Fibroblast of upper back skin (primary cell): ENCODE measurements at places on chromosomes 1 and 21.

DNA sequence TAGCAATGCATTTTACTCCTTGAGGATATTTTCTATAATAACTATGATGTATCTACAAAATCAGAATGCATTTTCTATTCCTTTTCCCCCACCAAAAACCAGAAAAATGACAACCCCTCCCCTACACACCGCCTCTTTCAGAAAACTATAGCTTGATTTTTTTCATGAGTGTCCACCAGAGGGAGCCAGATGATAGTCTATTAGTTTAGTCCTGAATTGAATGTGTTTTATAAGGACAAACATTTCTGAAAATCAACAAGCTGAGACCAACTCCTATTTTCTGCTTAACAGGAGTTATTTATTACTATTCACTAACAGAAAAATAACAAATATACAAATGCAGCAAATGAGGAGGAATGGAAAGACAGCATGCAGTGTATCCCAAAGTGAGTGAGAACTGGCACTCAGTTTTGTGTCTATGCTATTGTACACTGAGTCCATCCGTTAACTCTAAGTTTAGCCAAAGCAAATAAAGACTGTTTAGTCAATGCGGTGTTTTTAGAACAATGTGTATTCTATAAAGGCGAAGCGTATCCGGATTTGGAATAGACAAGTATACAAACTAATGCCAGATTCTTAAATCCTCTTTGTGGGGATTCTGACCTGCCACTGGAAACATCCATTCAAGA lies 182.6 kb downstream of the VAV3 start:
- DNase-seq, result peak; percentile 65

GRCh38 chr1:209172286-209172685 lies 411.2 kb upstream of the CAMK1G start:
- no peak for DNase-seq

- no peak for DNase-seq
Observed at GRCh38 chr1:9417695-9418094, 121.6 kb upstream of the SLC25A33 start.

GRCh38 chr1:225926551-225927113 lies 2.6 kb upstream of the PYCR2 start:
- no peak for DNase-seq

DNA sequence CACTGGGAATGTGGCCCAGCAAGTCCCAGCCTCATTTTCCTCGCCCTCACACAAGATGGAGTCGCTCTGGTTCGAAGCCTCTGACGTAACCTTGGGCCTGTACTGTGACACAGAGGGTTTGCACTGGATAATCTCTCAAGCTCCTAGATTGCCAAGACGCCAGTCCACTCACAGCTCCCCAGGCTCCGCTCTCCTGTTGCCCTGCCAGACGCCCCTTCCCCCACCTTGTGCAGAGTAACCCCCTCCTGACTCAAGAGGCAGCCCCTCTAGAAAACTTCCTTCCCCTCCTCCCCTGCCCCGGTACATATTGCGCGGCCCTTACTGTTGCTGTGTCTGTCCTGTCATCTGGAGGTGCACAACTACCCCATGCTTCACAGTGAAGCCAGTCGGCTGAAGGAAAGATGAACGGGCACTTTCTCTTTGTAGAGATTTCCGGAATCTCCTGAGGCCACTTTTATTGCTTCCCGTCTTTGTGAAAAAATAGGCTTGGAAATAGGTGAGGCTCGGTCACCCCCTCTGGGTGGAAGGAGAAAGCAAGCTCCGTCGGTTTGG lies 981 bp upstream of the KIAA1614 start:
- peak; percentile 33 for DNase-seq

GRCh38 chr1:57887964-57888491 lies 464.2 kb upstream of the DAB1 start:
- DNase-seq, result peak; percentile 50

DNA sequence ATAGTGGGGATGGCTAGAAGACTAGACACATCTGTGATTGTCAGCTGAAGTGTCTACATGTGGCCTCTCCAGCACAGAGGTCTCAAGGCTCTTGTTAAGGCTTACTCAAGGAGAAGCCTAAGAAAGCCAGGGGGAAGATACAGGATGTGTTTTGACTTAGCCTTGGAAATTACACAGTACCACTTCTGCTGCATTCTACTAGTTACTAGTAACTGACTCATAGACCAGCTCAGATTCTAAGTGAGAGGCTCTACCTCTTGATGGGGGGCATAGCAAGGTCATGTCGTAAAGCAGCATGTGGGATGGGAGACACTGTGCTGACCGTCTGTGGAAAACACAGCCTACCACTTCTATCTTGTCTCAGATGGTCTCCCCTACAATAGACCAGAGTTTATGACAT lies 99.5 kb downstream of the UBE2U start:
- peak; percentile 72 for DNase-seq

DNA sequence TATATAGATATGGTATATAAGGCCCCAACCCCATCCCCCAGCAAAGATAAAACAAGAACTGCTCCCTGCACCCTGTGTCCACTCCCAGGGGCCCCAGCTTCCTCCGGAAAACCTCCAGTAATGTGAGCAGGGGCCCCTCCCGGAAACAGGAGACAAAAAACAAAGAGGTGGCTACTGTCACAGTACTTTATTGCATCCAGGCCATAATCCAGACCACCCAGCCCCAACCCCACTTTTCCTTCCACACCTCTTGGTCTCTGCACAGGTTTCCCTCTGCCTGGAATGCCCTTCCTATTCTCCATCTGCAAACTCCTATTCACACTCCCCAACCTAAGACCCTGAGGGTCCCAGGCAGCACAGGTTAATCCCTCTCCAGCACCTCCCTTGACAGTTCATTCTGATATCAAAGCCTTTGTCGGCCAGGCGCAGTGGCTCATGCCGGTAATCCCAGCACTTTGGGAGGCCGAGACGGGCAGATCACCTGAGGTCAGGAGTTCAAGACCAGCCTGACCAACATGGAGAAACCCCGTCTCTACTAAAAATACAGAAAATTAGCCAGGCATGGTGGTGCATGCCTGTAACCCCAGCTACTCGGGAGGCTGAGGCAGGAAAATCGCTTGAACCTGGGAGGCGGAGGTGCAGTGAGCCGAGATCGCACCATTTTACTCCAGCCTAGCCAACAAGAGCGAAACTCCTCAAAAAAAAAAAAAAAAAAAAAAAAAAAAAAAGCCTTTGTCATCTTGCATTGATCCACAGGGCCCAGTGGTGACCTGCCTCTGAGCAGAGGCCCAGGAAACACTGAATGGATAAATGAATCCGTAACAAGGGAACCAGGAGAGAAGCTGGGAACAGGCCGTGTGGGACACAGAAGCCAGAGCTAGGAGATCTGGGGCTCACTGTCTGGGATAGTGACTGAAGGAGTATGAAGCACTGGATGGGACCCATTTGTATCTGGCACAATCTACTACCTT lies 2.3 kb upstream of the AUNIP start:
- no peak for DNase-seq

DNA sequence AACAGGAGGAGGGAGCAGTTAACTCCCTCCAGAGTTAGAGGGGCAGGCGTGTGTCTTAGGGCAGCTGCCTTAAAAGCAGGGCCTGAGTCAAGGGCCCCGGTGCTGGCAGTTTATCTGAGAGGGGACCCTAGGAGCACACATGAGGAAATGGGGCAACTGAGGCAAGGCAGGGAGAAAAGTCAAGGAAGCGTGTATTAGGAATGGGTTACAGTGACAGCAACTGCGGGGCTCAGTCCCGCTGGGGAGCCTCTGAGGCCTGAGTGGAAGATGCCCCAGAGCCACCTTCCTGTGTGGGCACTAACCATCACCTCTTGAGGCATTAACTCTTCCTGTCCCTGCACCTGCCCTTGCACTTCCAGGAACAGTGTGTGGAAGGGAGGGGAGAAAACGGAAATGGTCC lies 276.3 kb downstream of the MATN1 start:
- no peak for DNase-seq

- no peak for DNase-seq
Observed at GRCh38 chr1:29237852-29238619, 1.7 kb downstream of the PTPRU start.

DNA sequence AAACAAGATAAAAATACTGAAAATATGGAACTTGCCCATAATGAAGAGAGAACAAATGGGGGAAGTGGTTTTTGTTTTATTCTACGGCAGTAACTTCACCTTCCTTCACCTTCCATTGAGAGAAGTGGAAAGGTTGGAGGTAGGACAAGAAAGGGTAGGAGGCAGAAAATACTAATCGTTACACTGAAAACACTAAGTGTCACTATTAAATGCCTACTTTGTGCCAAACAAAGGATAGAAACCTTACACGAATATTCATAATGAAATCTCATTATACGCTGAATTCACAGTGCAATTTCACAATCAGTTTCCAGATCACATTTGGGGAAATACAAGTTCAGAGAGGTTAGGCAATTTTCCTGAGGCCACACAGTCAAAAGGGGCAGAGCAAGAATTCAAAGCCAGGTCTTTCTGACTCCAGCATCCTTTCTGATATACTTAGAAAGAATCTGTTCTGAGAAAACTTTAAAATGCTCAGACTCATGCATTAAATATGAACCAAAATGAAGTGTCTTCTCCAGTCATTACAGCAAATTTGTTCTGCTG lies 3.0 kb downstream of the TIAM1 start:
- no peak for DNase-seq

DNA sequence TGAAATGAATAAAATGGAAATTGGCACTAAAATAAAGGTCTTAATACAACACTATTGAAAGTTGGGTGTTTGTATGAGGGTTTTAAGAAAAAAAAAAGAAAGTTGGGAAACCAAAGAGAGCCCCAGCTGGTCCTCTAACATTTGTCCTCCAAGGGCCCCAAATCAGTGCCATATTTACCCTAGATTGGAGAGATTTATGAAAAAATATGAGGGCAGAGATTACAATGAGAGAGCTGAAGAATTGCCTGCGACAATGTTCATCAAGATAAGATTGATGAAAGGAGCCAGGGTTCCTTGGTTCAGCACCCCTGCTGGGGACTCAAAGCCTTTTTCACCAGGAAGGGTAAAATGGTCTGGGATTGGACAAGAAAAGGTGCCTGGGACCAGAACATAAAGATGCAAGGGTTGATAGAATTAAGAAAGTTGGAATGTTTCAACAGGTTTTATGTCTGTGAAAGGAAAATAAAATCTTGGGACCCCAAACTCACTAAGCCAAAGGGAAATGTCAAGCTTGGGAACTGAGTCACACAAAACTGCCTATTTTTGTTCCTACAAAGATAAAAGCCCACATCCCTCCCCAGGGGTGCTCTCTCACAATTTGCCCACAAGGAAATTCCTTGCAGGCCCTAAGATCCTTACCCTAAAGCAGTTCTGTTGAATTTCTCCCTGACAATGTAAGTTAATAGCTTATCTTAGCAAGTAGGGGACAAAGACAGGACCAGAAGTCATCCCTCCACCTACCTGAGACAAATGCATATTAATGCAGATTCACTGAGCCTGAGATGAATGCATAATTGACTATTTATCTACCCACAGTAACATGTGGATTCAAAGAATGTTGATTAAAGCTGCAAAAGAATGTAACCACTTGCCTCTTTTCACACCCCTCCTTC lies 26.8 kb downstream of the CBR1 start:
- no peak for DNase-seq

DNA sequence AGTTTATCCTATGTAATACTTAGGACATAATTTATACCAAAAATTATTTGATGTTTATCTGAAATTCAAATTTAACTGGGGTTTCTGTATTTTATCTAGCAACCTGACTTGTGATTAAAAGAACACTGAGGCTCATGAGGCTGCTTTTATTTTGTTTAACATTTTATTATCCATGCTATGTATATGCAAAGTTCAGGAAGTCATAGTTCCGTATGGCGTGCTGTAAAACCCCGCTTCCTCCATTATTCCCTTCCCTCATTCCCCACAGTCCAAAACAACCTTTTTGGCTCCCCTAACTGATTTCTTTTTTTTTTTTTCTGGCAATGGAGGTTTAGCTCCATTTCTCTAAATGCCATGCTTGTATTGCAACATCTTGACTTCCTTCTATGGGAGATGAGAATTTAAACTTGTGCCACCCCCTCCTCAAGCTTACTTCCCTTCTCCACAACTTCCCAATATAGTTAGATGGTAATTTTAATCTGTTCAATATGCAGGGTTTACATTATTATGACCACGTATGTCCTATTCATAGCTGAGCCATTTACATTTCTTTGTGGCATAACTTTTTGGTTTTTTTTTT lies 138.0 kb upstream of the DNAH14 start:
- no peak for DNase-seq

DNA sequence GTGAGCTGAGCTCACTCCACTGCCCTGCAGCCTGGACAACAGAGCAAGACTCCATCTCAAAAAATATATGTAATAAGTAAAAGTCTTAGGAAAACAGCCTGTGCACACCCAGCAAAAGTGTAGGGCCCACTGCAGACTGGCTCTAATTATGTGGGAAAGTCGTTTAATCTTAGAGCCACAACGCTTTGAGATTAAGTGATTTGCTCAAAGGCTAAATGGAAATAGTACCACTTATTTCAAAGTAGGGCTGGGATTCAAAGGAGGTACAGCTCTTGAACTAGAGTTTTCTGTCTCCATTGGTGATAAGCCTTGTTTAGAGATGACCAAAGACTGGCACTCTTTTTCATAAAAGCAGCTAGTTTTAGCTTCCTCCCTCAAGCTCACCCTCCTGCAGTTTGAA lies 2.2 kb downstream of the TACSTD2 start:
- DNase-seq, result no peak

- DNase-seq, result peak; percentile 73
Observed at GRCh38 chr1:156920233-156921052, at the start of gene LRRC71. LRRC71 (plus strand) TSS chr1:156920632; CDS start chr1:156920804, 172 bp downstream.

- DNase-seq, result no peak
Observed at GRCh38 chr1:89557956-89558355, 33.3 kb downstream of the LRRC8B start.

GRCh38 chr1:65423884-65424572 lies 3.6 kb downstream of the LEPR start:
- DNase-seq, result peak; percentile 87

DNA sequence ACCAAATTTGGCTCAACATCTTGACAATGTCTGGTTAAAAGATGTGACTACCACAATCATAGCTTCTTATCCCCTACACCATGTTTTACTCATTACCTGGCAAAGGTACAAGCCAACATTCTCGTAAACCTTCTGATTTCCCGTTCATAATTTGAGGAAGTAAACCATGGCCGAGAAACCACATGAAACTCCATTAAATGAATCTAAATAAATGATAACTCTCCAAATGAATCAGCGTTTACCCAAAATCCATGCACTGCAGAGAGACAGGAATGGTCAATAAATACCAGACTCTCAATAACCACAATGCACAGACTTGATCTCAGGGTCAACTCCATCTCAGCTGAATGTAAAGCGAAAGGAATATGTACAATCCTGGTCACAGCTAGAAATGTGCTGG lies 125.2 kb downstream of the TYW3 start:
- peak; percentile 82 for DNase-seq

- DNase-seq, result no peak
Observed at GRCh38 chr1:166692346-166692745, 146.9 kb upstream of the POGK start.

DNA sequence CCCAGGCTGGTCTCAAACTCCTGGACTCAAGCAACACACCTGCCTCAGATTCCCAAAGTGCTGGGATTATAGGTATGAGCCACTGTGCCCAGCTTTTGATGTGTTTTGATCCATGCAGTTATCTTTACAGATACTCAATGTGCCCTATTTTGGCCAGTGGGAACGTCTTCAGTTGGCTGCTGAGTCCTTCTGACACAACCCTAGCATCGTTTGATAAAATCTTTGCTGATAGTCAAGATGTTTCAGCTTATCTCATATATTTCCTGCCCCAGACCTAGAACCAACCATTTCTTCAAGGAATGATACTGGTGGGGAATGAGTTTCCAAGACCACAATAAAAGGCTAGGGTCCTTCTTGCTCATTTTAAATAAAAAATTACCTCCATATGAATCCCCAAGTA lies 11.6 kb downstream of the POGZ start:
- DNase-seq, result no peak
